ENCODE measurements at places on chromosomes 1 and 21. TPM values are rescaled to one million over a fixed set of nuclear protein-coding genes. Genes with fewer than 3 reads are reported as not detected.

- no peaks in the 10 kb centered on the region for H3K36me3 ChIP-seq
- H3K4me3 ChIP-seq: no peak overlapping the region
- DNase-seq: no peak
These were observed 233.7 kb upstream of the NFIA start for GRCh38 chr1:60848583-60849188.

DNA sequence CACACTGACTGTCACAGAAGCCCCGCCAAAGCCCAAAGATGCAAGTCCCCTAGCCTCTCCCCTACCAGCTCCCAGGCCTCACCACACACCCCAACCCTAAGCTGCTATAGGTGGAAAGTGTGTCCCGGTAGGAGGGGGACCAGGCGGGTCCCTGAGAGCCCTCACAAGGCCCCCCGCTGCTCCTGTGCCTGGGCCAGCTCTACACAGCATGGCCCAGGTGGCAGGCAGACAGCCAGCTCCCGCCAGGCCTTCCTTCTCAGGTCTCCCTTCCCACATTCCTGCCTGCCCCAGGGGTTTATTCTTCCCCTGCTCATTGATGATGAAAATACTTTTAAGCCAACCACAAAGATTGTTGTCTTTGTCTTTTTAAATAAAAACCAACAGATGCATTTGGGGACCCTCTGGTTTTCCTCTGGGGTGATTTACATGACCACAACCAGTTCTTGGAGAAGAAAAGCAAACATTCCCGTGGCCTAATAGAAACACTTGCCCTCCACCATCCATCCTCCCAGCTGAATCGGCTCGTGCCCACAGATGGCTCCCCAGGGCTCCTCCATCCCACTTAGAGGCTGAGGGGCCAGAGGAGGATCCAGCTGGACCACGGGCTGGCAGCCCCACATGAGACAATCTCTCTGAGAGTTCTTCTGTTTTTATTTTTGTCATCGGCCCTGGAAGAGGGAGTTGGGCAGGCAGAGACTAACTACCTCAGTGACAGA is 93.1 kb downstream of the DMRTB1 start:
- H3K27ac ChIP-seq: no peak overlapping the region
- no peak overlapping the region for H3K4me3 ChIP-seq
- H3K36me3 ChIP-seq: no peaks in the 10 kb centered on the region
- DNase-seq: no peak
- peaks cover 14% of the 10 kb centered on the region for H3K4me1 ChIP-seq

GRCh38 chr1:223657978-223658377 is 7.5 kb downstream of the CAPN8 start:
- no peaks in the 10 kb centered on the region for H3K36me3 ChIP-seq
- no peak overlapping the region for H3K4me3 ChIP-seq
- DNase-seq: no peak
- H3K27me3 ChIP-seq: peaks cover 11% of the 10 kb centered on the region
- no peaks in the 10 kb centered on the region for H3K4me1 ChIP-seq

The SPRR2G gene
- not detected for total RNA-seq

The AIDA gene
- total RNA-seq: 57.1 TPM

DNA sequence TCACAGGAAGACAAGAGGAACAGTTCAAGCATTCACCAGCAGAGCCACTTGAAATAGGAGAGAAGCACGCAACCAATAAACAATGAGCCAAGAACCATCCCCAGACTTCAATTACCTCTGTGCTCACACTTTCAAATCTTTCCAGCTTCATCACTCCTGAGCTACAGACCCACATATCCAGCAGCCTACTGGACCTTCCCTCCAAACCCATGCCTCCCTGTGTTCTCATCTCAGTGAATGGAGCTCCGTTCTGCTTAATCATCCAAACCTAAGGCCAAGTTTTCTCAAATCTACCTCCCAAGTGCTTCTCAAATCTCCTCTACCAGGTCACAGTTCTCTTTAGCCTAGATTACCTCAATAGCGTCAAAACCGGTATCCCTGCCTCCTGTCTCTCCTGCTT is 3.7 kb downstream of the PEF1 start:
- no peak for DNase-seq
- H3K4me1 ChIP-seq: peaks cover 27% of the 10 kb centered on the region
- no peaks in the 10 kb centered on the region for H3K36me3 ChIP-seq
- no peaks in the 10 kb centered on the region for H3K27me3 ChIP-seq
- H3K4me3 ChIP-seq: no peak overlapping the region
- H3K27ac ChIP-seq: no peak overlapping the region

- H3K4me1 ChIP-seq: no peaks in the 10 kb centered on the region
- no peaks in the 10 kb centered on the region for H3K27me3 ChIP-seq
- H3K4me3 ChIP-seq: no peak overlapping the region
- peak; percentile 36 for DNase-seq
These were observed 26.3 kb downstream of the PER3 start for GRCh38 chr1:7810395-7810794.

The GIPC2 gene
- 0.62 TPM for total RNA-seq
